ENCODE measurements at places on chromosomes 1 and 21.

DNA sequence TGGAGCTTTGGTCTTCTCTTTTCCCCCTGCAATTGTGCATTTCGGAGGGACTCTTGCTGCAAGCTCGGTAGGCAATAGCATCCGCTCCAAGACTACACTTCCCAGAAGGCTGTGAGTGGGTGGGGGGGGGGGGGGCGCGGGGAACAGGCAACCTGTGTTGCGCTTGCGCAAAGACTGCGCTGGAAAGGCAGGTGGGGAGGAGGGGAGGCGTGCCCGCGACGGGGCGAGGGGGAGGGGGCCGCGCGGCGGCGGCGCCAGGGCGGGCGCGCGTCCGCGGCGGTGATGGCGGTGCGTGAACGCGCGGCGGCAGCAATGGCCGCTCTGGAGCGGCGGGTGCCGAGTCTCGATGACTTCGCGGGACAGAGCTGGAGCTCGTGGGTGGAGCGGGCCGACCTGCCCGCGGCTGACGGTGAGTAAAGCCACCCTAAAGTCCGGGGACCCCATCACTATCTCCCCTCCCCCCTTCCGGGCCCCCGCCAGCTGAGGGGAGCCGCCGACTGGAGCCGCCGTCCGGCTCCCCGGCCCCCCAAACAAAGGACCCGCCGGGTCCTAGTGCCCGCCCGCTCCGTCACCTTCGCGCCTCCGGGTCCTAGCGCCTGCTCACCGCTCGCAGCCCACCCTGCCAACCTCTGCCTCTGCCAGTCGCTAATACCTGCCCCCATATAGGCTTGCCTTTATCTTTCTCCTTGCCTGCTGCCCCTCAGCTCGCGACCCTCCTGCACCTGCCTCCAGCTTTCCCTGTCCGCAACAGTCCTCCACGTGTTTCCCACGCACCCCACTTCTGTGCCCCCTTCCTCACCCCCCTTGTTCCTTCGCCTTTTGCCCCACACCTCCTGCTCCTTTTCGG is at the start of gene ATXN7L2:
Gene ATXN7L2, plus strand, starts transcription at position 234 of the 847 bp plus-strand sequence. Its CDS starts 49 bp downstream, at position 283.
- DNase-seq: peak; percentile 93

DNA sequence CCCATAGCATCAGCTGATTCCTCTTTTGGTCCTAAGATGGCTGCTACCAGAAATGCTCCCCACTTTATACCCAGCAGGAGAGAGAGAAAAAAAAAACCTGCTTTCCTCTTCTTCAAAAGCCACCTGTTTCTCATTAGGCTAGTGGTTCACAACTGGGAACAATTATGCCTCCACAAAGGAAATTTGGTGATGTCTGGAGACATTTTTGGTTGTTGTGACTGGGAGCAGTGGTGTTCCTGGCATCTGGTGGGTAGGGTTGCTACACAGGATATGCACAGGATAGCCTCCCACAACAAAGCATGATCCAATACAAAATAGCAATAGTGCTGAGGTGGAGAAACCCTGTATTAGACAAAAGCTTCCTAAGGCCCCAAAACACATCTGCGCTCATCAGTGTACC is 38.5 kb upstream of the SGIP1 start:
- no peak for DNase-seq

GRCh38 chr1:20903437-20903836 is 116.3 kb upstream of the HP1BP3 start:
- DNase-seq: no peak

- DNase-seq: no peak
Observed at GRCh38 chr21:46498335-46499050, 39.8 kb downstream of the DIP2A start.

DNA sequence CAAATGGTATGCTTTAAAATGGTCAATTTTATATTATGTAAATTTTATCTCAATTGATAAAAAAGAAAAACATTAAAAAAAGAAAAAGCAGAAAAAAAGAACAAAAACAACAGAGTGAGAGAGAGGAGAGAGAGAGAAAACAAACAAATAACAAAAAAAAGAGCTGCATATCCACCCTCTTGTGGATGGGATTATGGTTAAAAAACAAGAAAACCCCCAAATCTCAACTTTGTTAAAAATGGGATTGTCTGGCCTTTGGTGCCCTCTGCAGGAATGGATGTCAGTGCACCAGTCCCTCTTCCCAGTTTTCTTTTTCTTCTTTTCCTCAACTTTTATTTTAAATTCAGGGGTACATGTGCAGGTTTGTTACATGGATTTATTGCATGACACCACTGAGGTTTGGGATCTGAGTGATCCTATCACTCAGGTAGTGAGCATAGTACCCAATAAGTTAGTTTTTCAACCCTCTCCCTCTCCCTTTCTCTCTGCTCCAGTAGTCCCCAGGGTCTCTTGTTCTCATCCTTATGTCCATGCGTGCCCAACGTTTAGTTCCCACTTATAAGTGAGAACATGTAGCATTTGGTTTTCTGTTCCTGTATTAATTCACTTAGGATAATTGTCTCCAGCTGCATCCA is 28.1 kb downstream of the RNF187 start:
- peak; percentile 40 for DNase-seq

DNA sequence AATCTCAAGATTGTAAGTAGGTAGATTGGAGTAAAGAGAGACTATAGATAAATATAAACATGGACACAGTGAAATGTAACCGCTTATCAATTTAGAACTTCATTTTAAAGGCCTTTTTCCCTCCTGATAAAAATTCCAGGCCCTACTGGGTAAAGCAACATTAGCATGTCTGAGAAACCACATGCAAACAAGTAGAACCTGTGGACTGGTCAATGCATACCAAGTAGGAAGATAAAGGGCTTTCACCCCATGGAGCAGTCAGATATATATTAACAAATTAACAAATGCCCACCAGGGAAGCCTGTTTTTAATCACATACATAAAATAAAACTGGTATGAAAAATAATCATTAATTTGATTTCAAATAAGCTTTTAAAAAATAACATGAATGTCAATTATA is 8.1 kb downstream of the DPH5 start:
- no peak for DNase-seq

DNA sequence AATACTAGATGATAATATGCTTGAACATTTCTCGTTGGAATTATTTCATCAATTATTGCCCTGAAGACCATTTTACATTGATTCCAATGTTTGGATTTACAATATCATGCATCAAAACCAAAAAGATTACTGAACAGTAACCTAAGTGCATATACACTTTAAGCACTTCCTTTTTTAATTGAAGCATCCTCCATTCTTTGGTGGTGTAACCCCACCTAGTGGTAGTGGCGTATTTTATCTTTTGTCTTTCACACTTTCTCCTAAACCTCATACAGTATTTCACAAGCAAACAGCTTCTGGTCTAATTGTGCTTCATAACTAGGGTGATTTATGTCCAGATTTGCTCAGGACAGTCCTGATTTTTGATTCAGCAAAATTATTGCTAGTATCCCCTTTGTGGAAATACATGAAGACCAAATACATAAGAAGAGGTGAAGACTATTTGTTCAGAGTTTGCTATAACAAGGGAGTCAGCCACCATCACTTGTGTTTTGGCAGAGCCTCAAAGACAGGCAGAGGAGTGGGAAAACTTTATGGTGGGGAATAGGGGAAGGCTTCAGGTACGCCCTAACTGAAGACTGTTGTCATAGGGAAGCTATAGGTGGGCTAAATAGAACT is 3.4 kb upstream of the NVL start:
- peak; percentile 21 for DNase-seq

- peak; percentile 49 for DNase-seq
Observed at GRCh38 chr1:209354111-209354839, 229.2 kb upstream of the CAMK1G start.

All from activated T-cell treated with anti-CD3 and anti-CD28 coated beads, Interleukin-2, amount 50 U/mL, for 72 hours (primary cell).